Tibial nerve (tissue), 4 donors: ENCODE measurements at places on chromosomes 12 and 14. TPM values are rescaled to one million over a fixed set of nuclear protein-coding genes. Genes with fewer than 3 reads are reported as not detected.

DNA sequence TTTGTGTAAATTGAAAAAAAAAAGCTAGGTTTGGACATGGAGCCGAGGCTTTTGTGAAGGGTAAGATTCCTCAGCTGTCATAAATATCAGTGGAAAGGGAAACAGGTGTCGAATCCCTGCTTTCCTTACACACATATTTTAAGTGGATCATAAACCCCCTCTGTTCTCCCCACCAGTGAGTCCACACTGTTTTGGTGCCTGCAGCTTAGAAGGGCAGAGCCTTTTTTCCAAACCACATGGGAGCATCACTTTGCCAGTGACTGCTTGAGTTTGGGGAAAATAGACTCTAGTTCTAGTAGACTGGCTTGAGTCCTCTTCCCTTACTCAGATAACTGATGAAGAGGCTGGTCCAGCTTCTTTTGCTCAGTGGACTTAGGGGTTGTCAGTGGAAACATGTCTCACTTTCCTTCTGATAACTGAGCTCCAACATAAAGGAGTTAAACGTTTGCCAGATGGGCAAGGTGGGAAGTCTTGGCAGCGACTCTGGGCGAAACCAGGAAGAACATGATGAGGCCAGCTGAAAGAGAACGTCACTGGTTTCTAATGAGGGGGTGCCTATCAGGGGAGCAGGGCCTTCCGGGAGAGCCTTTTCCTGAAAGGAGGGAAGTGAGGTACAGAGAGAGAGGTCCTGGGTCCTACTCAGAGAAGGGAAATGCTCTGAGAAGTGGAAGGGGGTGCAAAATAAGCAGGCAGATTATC lies 168.1 kb upstream of the PARP11 start:
- DNase-seq = no peak
- no peaks in the 10 kb centered on the region for H3K36me3 ChIP-seq
- peaks cover 4% of the 10 kb centered on the region for H3K4me1 ChIP-seq
- H3K27me3 ChIP-seq = no peaks in the 10 kb centered on the region

DNA sequence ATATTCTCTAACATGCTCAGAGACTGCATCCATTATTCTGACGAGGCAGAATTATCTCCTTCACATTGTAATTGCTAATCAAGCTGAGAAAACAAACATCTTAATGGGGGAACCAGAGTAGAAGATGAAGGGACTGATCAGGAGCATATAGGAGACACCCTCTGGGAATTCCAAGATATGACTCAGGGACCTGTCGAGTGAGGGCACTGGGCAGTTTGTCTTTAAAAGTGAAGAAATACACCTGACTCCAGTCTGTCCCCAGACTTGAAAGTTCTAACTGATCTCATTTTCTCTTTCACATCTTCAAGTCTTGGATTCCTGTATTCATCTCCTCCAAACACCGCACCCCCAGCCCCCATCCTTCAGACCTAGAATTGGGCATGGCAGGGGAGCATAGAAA lies 226.9 kb upstream of the PLXNC1 start:
- no peak overlapping the region for H3K4me3 ChIP-seq
- H3K27ac ChIP-seq = no peak overlapping the region
- no peaks in the 10 kb centered on the region for H3K4me1 ChIP-seq
- no peak for DNase-seq

DNA sequence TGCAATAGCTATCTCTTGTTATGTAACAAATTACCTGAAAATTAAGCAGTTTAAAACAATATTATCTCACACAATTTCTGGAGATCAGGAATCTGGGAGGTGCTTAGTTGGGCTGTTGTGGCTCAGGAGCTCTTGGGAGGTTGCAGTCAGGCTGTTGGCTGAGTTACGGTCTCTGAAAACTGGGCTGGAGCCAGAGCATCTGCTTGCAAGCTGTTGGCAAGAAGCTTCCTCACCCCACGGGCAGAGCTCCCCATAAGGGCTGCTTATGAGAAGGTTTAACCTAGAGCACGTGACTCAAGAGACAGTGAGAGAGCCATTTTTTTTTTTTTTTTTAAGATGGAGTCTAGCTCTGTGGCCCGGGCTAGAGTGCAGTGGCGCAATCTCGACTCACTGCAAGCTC lies 346.8 kb downstream of the ATP23 start:
- no peaks in the 10 kb centered on the region for H3K27me3 ChIP-seq
- no peaks in the 10 kb centered on the region for H3K36me3 ChIP-seq
- DNase-seq = no peak
- no peak overlapping the region for H3K4me3 ChIP-seq

- DNase-seq = no peak
- H3K4me3 ChIP-seq = no peak overlapping the region
- H3K4me1 ChIP-seq = peaks cover 3% of the 10 kb centered on the region
- no peak overlapping the region for H3K27ac ChIP-seq
Measured at GRCh38 chr12:32366714-32367113, 32.6 kb upstream of the FGD4 start.

GRCh38 chr12:55985341-55985740 lies 11.5 kb downstream of the RAB5B start:
- H3K36me3 ChIP-seq = peaks cover 3% of the 10 kb centered on the region
- H3K4me1 ChIP-seq = no peaks in the 10 kb centered on the region
- no peaks in the 10 kb centered on the region for H3K27me3 ChIP-seq
- no peak for DNase-seq
- no peak overlapping the region for H3K27ac ChIP-seq

GRCh38 chr12:43931187-43931586 lies 95.3 kb downstream of the TMEM117 start:
- no peaks in the 10 kb centered on the region for H3K27me3 ChIP-seq
- no peak for DNase-seq
- no peaks in the 10 kb centered on the region for H3K36me3 ChIP-seq
- H3K4me3 ChIP-seq = no peak overlapping the region
- H3K27ac ChIP-seq = no peak overlapping the region
- H3K4me1 ChIP-seq = no peaks in the 10 kb centered on the region

DNA sequence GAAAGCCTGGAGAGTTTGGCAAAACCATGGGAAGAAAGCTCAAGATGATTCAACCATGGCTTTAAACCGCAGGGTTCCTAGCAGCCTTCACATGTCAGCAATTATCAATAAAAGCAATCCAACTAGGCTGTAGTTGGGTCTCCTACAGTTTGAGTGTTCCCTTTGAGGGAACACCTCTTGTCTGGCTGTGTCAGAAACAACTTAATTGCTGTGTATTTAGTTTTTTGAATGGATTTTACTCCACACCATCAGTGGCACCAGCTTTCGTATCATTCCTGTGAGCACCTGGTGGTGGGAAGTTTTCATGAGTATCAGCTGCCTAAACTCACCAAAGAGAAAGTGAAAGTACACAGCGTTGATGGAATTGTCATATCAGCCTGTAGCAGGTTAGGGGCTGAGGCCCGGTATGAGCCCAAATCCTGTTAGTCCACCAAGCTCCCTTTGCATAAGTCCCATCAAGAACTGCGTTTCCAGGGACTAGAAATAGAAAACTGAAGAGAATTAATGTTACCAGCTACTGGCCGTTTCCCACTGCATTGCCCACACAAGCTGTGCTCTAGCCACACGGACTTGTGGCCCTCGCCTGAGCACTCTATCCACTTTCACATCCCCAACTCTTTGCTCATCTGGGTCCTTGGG lies 10.9 kb upstream of the IL26 start:
- DNase-seq = no peak
- H3K27me3 ChIP-seq = no peaks in the 10 kb centered on the region
- peaks cover 1% of the 10 kb centered on the region for H3K4me1 ChIP-seq
- H3K27ac ChIP-seq = no peak overlapping the region

GRCh38 chr14:100403802-100404365 lies 80.7 kb downstream of the SLC25A47 start:
- no peak overlapping the region for H3K27ac ChIP-seq
- no peaks in the 10 kb centered on the region for H3K27me3 ChIP-seq
- no peaks in the 10 kb centered on the region for H3K4me1 ChIP-seq
- no peak overlapping the region for H3K4me3 ChIP-seq

DNA sequence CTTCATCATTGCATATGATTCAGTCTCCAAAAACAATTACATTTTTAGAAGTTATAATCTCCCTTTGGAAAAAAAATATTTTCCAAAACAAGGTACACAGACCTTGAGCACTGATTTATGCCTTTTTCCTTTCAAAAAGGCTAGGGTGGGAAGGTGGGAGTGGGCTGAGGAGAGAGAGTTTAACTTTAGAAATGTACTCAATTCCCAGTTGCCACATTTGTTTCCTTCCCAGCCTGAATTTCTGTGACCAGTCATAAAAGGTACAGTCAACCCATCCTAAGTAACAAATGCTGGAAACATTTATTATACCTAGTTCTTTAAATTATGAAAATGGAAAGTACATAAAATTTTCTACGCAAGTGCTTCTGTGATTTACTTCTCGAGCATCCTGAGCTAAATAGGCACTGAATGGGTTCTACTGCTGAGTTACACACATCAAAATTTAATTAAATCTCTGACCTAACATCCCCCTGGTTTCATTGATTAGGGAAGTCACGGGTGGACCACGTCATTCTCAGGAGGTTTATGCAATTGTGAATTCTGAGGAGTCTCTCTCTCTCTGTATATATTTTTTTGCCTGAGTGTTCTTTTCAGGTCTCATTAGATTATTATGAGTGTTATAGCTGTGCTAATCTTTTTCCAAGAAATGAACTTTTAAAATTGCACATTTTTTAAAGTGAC lies 371.8 kb downstream of the BTG1 start:
- no peaks in the 10 kb centered on the region for H3K27me3 ChIP-seq
- no peak for DNase-seq
- no peaks in the 10 kb centered on the region for H3K36me3 ChIP-seq
- H3K27ac ChIP-seq = no peak overlapping the region
- H3K4me1 ChIP-seq = peaks cover 7% of the 10 kb centered on the region

- no peak overlapping the region for H3K27ac ChIP-seq
- no peak for DNase-seq
- H3K4me1 ChIP-seq = no peaks in the 10 kb centered on the region
Measured at GRCh38 chr12:123083661-123084571, 67.0 kb downstream of the PITPNM2 start.

DNA sequence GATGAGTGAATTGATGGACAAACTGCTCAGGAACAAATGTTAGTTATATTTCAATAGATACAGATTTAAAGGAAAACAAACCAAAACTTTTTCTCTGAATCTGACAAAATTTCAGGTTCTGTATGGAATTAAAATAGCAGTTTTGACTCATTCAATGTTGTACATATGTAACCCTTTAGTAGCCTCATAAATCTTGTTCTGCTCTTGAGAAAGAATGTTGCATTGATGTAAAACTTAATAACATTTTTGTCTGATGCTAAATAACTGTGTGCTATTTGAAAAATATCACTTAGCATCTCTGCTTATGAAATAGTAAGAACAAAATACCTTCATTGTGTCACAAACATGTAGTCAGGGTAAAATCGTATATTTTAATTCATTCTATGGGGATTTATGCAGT lies 168.9 kb upstream of the NOVA1 start:
- H3K4me1 ChIP-seq = no peaks in the 10 kb centered on the region
- no peak for DNase-seq
- no peak overlapping the region for H3K4me3 ChIP-seq
- no peaks in the 10 kb centered on the region for H3K36me3 ChIP-seq
- H3K27ac ChIP-seq = no peak overlapping the region

- H3K27me3 ChIP-seq = no peaks in the 10 kb centered on the region
- no peaks in the 10 kb centered on the region for H3K4me1 ChIP-seq
- H3K4me3 ChIP-seq = no peak overlapping the region
Measured at GRCh38 chr12:63302941-63303536, 152.0 kb upstream of the AVPR1A start.

DNA sequence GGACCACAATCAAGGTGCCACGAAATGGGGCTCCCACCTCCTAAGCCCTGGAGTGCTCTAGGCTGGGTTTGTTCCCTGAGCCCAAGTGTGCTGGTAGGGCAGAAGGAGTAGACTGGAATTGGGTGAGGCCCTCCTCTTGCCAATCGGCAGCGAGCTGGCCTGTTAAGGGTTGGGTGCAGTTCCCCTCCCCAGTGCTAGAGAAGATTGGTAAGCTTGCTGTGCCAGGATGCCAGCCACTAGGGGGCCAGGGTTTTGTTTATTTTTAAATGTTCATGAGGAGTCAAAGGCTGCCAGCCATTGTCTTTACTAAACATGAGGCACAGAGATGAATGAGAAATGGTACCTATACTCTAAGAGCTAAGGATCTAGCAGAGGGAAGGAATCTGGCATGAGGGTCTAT lies 79.7 kb downstream of the SPTB start:
- no peaks in the 10 kb centered on the region for H3K36me3 ChIP-seq
- DNase-seq = no peak
- H3K27me3 ChIP-seq = no peaks in the 10 kb centered on the region

Gene CLEC4A
- 4.6 TPM for total RNA-seq

Gene SLC41A2
- 8.4 TPM for total RNA-seq

Gene LBHD2
- not detected for total RNA-seq

Gene MANSC4
- total RNA-seq = not detected

Gene INSM2
- not detected for total RNA-seq

Gene NOXRED1
- not detected for total RNA-seq
